NCI-H524 (cell line): ENCODE measurements at places on chromosomes 16 and 17.
A peak's percentile ranks its signal among the peaks of the same experiment; 100 is the strongest.

DNA sequence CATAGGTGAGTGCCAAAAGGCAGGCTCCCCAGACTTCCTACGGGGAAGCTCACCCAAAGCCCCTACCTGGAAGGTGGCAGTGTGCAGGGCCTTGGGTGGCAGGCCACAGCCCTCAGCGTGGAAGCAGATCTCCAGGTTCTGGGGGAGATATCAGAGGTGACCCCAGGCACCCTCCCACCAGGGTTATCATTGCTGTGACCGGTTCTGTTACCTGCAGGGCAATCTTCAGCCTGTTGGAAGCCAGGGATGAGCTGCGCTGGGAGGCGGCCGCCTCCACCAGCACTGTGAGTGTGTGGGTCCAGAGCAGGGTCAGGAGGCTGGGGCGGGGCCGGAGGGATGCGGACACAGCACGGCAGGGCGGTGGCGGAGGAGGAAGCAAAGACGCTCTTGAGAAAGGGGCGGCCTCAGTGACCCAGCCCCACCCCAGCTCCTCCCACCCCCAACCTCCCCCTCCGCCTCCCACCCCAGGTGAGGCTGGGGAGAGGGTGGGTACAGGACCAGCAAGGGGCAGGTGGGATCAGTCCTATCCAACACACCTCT lies 13.1 kb downstream of the UNC13D start:
- DNase-seq, result no peak

DNA sequence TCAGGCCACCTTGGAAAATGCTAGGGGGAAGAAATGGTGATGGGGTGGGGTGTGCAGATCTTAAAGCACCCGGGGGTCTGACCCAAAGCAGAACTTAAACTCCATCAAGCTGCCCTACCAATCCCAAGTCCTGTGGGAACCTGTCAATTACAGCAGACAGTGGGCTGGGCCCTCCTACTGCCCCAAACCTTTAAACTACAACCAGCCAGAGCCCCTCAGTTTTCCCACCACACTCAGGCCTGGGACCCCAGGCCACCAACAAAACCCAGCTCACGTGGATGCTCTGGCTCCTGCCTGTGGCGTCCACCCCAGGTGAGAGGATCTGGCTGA lies 2.7 kb downstream of the MYO18A start:
- no peak for DNase-seq

DNA sequence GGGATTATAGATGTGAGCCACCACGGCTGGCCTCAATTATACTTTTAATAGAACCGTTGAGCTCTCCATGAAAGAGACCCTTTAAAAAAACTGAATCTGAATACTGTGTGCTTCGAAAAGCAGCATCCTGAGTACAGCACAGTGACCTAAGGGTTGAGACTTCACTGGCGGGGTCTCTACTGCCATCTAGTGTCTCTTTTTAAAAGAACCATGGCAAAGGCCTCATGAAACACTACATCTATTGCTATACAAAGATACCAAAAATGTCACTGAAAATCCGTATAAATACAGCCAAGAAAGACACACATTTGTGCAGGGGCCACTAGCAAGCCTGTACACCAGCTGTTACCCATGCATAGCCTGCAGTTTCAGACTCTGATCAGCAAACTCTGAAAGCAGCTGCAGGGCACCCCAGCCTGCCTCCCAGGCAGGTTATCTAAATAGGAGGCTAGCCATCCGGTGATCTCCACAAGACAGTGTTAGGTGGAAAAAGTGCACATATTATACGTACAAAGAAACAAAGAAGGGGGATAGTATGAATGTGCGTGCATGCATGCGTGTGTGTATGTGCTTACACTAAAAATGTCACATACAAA lies 35.3 kb downstream of the NPLOC4 start:
- peak; percentile 86 for DNase-seq

GRCh38 chr17:10195090-10195805 lies 3.2 kb downstream of the GAS7 start:
- no peak for DNase-seq

DNA sequence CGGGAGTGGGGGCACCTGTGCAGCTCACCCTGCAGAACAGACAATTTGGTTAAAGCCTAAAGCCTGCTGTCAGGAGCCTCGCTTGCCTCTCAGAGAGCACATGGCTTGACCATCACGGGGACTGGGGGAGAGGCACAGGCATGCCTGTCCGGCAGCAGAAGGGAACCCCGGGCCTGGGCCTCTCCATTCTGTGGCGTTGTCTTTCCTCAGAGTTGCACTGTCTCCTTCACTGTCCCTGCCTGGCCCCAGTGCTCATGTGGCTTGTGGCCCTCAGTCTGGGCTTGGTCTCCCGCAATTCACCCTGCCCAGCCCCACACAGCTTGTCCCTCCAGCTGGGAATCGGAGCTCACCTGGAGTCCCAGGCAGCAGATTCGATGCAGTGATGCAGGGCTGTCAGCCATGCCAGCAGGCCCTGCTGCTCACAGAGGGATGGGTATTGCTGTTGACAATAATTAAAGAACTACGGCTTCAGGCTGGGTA lies 189.9 kb downstream of the SEC14L1 start:
- no peak for DNase-seq

DNA sequence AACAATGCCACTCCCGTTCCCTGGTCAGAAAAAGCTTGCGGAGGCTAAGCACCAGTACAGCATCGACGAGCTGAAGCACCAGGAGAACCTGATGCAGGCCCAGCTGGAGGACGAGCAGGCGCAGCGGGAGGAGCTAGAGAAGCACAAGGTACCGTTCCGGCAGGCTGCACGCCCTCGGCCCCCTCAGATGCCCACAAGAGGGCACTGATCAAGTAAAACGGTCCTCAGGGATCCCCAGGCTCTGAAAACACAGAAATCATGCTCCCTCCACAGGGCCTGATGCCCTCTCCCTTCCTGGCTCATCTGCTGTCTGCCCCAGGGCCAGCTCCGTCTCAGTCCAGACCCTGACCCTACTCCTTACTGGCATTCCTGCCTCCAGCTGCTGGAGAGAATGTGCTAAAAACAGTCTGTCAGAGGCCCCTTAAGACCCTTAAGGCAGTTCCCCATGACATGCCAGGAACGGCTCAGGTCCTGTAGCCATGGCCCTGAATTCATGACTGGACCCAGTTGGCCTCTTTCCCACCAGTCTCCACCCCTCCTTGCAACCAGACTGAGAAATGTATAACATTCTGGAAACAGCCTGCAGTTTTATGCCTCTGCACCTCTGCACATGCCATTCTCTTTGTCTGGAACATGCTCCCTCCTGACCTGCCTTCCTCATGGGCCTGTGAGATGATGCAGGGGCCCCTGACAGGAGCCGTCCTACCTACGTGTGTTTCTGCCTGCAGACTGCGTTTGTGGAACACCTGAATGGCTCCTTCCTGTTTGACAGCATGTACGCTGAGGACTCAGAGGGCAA lies 21.8 kb downstream of the DRC3 start:
- DNase-seq, result peak; percentile 86

DNA sequence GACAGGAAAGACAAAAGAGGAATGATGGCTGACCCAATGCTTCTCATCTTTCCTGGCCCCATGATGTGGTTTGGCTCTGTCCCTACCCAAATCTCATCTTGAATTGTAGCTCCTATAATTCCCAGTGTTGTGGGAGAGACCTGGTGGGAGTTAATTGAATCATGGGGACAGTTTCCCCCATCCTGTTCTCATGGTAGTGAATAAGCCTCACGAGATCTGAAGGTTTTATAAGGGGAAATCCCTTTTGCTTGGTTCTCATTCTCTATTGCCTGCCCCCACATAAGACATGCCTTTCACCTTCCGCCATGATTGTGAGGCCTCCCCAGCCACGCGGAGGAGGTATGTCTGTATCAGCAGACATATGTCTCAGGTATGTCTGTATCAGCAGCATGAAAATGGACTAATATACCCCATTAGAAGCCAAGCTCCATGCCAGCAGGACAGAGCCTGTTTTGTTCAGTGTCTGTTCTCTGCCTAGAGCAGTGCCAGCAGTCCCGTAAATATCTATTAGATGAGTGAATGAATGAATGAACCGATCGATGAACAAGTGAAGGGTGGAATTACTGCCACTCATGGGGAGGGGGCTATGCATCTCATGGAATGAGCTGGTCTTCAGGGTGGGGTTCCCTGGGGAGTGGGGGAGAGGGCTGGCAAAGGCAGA lies 304.4 kb downstream of the SOX9 start:
- DNase-seq, result no peak

GRCh38 chr16:6827267-6827666 lies 505.4 kb upstream of the RBFOX1 start:
- DNase-seq, result no peak

GRCh38 chr16:27704252-27704651 lies 154.3 kb downstream of the KATNIP start:
- DNase-seq, result no peak

- no peak for DNase-seq
Measured at GRCh38 chr17:81245665-81246342, 6.7 kb downstream of the NDUFAF8 start.

- DNase-seq, result no peak
Measured at GRCh38 chr17:49388692-49389513, 25.8 kb downstream of the PHB1 start.

DNA sequence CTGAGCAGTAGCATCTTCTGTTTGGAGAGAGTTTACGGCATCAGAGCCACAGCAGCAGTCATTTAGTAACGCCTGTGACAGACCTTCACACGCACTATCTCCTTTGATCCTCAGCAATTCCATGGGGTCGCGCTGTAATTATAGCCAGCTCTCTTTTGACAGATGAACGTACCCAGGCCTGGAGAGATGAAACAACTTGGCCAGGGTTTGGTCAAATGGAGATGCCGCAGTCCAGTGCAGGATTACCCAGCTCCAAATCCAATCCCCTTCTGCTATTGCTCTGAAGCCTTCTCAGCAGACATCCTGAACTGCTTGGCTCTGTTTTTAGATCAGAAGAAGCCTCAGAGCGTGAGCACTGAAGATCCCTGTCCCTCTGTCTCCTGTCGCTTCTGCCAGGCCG lies 83.9 kb downstream of the SOX9 start:
- DNase-seq, result no peak

- no peak for DNase-seq
Measured at GRCh38 chr17:18102640-18103039, 5.9 kb upstream of the MYO15A start.

- no peak for DNase-seq
Measured at GRCh38 chr16:49599704-49600103, 226.1 kb downstream of the C16orf78 start.
